ENCODE measurements at places on chromosomes 12 and 14.

- no peak for DNase-seq
These were observed 88.8 kb downstream of the SINHCAF start for GRCh38 chr12:31236998-31237637.

DNA sequence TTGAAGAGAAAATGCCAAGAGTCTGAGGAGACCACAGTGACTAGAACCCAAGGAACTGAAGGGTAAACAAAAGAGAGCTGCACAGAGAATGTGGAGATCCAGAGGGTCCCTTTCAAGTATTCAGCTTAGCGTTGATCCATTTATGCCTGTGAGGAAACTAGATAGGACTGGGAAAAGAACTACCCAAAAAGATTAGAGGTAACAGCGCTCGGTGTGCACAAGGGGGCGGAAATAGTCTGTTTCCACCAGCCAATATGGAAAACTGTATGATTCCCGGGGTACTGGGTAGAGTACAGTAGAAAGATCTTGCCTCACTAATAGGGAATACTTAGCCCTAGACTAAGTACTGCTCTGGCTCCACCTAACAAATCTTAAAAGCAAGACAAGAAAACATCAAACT, 135.5 kb downstream of the DPF3 start:
- no peak for DNase-seq

- DNase-seq, result no peak
These were observed 192.7 kb downstream of the STXBP6 start for GRCh38 chr14:24857277-24857676.

DNA sequence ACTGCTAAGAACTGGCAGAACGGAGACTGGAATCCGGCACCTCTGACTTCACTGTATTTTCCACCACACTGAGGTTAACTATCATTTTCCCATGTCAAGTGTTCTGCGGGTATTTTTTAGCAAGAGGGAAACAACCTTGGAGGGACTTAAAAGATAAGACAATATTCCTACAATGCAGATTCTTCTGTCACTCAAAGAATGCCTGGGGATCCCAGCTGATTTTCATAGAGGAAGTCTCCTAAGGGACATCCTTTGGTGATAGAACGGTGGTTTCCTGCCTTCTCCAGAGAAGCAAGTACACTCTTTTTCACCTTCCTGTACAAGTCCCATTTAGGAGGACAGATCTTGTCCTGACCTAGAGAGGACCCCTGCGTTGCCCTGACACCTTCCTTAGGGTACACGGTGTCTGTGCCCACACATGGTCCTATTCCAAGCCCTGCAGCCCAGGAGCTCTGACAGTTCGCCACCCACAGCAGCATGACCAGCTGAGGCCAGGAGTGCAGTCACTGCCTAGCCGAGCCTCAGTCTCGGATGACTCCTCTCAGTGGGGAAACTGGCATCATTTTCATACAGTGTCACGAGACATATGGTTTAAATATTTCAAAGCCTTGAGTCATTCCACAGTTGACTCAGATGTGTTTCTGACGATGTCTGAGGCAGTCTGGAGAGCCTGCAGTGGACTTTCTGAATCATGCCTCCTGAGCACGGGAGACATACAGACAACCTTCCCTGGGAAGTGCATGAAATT, 181.3 kb upstream of the FKBP4 start:
- DNase-seq, result peak; percentile 67

DNA sequence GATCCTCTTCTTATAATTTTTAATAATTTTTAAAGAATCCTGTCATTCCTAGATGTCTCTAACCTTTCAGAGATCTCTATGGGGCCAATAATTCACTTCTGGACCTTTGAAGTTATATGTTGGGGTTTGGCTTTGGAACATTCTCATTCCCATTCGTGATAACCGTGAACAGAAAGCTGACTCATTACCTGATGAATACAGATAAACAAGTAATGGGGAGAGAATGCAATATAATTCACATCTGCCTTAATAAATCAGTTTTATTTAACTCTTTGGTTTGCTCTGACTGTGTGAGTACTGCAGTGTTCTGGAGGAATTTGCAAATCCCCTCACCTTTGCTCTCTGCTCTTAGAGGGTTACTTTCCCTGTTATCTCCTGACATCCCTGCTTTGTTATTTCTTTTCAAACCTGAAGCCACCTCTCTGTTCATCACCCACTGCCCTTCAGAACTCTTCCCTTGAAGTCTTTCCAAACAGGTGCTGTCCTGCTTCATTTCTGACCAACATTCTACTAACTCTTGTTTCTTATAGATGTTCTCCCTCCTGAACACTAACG, 79.6 kb upstream of the SLC38A2 start:
- DNase-seq, result no peak

- DNase-seq, result no peak
These were observed 7.3 kb downstream of the GAPDH start for GRCh38 chr12:6541371-6542165.

DNA sequence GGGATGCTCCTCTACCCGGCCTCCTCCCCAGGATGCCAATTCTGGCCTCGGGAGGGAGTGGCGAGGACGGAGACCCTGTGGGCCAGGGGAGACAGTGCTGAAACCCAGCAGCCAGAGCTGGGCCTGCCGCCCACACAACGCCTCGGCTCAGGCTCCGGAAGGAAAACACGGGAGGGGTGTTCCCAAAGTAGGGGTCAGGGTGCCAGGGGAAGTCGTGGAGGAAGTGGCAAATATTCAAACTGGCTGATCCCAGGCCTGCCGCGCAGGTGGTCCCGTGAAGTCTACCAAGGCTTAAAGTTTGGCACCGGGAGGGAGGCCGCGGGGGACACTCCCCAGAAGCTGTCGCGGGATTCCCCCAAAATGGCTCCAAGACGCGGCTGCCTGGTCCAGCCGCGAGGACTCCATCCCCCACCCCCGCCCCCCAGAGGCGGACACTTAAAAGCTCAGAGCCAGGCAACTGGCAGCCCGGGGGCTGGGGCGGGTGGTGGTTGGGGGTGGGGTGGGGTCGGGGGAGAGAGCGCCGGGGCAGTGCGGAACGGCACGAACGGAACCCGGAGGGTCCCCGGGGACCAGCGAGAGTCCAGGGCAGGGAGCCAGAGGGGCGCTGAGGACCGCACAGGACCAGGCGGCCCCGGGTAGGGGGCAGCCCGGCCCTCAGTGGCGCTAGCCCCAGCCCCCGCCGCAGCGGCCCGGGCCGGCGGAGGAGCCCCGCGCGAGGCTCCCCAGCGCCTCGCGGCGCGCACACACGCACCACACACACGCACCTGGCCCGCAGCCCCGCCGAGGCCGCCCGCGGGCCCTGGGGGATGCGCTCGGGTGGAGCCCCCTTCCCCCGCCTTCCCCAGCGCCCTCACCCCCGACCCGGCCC, 20.0 kb downstream of the BEGAIN start:
- peak; percentile 20 for DNase-seq

DNA sequence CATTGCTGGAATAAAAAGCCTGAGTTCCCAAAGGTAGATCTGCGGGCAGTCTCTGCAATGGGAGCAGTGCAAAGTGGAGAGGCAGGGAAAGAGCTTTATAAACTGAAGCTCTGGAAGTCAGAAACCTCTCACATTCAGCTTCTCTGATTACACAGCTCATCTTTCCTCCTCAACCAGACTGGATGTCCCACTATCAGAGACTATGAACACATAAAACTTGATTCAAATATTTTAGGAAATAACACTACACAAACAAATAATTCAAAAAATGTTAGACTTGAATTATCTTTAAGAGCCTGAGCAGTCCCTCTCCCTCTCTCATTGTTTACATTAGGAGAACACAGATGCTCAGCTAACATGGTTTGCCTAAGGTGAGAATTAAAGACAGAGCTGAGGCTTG, 72.9 kb downstream of the DENND5B start:
- no peak for DNase-seq

GRCh38 chr14:95360828-95361227, 41.1 kb upstream of the CLMN start:
- no peak for DNase-seq

DNA sequence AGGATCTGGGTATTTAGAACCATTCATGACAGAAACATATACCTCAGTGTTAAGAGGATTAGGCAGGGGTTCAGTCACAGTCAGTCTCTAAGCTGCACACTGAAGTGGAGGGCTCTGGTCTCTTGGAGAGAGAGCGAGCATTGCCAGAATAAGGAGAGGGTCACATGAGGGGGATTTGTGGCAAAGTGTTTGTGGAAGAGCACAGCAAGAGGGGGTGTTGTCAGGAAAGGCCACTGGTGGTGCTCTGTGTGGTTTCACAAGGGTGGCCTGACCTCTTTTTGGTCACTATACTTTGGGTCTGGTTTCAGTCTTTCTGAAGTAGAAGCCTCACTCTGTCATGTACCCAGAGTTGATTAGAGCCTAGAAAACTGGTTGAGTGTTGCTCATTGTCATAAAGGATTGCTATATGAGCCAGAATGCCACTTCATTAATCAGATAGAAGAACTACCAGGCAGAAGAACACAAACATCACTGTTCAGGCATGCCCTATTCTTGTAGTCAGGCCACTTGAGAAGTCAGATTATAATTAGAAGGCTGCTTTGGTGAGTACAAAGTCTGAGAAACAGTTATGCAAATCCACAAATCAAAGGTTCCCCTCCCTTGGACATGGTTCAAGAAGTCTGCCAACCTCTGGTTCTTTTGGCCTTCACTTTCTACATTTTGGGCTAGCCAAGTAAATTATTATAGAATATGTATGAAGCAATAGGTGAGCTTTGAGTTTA, 8.4 kb downstream of the TMEM19 start:
- no peak for DNase-seq

GRCh38 chr14:44795725-44796124, 166.0 kb downstream of the KLHL28 start:
- DNase-seq, result no peak

- no peak for DNase-seq
These were observed 44.7 kb downstream of the ABCD2 start for GRCh38 chr12:39574785-39575497.
